Fibroblast of upper back skin (primary cell): ENCODE measurements at places on chromosomes 11 and 22.

- DNase-seq, result no peak
Observed at GRCh38 chr11:1480191-1480554, 6.4 kb downstream of the MOB2 start.

DNA sequence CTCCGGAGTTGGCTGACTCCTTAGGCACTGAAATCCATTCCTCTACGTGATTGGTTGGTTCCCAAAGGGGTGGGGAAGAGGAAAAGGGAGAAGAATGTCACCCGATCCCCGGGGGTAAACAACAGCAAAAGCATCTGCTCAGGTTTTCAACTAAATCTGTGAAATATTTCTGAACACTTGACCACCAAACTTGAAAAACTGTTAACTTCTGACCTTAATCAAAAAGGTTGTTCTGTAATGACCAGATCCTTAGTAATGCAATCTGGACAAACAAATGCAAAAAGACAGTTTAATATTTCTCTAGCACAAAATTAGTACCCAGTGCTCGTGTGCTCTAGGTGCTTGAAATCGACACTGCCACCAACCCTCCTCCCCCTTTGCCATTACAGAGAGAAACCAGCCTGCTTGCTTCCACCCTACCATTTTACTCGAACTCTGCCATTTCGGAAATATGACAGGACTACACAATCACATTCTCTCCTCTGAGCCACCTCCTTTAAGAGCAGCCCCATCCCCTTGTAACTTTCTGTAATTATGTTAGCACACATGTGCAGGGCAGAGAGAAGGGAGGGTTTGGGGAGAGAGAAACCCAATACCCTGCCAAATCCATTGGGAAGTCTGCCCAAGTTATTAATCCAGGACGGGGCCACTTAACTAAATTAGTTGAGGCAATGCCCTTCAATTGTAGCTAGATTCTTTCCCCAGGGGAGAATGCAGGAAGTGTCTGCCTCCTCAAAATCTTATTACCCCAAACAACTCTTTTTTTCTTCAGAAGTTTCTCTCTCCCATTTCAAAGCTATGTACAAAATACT is 113.8 kb downstream of the RBFOX2 start:
- peak; percentile 90 for DNase-seq

- peak; percentile 8 for DNase-seq
Observed at GRCh38 chr11:10541561-10541930, 559 bp upstream of the RNF141 start.

GRCh38 chr11:101516546-101516945 is 67.3 kb downstream of the TRPC6 start:
- no peak for DNase-seq

- no peak for DNase-seq
Observed at GRCh38 chr11:75480185-75481175, 45.3 kb downstream of the GDPD5 start.

DNA sequence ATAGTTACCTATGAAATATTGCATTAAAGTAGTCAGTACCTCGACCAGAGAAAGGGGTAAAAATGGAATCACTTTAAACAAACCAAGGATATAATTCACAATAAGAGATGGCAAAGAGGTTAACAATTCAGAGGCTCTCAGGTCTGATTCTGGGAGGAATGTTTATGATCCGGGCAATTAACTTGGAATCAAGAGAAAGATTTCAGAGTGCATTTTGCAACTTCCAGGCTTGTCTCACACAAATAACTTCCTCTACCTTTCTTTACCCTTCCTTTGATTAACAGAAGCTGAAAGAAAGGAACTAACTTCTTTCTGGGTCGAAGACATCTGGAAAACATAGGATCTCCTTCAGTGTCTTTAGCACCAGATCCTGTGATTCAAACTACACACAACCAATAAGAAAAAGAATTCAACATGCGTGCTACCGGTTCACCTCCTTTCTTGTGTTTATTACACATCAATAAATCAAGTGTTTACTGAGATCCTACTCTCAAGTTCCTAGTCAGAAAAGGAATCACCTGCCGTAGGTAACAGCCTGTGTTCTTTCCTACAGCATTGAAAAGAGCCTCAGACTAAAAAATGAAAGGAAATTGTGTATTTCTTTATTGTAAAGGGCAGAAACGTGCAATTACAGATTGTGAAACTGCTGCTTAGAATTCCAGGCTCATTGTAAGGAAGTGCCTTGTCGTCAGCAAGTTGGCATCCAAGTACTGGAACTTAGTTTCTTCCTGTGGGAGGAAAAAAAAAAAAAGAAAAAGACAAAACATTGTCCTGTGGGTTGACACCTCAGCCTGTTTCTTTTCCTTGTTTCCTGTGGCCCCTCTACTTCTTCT is 29.5 kb downstream of the CARD18 start:
- DNase-seq, result peak; percentile 45

- DNase-seq, result peak; percentile 41
Observed at GRCh38 chr11:109696191-109696897, 274.4 kb downstream of the C11orf87 start.

GRCh38 chr11:126473269-126473668 is 117.8 kb downstream of the ST3GAL4 start:
- DNase-seq, result no peak

DNA sequence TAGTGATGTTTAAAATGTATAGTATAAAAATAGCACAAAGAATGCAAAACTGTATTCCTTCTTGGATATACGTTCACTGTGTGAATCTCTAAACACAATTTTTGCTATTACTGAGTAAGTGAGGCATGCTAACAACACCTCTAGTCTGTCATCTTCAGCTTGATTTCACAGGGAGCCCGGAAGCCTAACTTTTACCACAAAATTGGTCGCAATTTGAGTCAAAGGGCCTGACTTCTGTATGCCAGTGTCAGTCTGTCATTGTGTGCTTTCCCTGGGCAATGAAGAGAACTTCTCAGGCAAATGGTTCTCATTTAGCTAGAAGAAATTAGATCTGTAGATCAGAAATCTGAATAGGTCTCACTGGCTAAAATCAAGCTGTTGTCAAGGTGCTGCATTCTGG is 1059.5 kb downstream of the FAM181B start:
- DNase-seq, result no peak

GRCh38 chr11:14669958-14670357 is 26.4 kb downstream of the PDE3B start:
- DNase-seq, result no peak

GRCh38 chr11:41497974-41498373 is 38.5 kb upstream of the LRRC4C start:
- DNase-seq, result peak; percentile 79

- no peak for DNase-seq
Observed at GRCh38 chr11:131851964-131852755, 481.7 kb downstream of the NTM start.

- peak; percentile 16 for DNase-seq
Observed at GRCh38 chr22:43159484-43160178, 8.3 kb downstream of the TSPO start.

DNA sequence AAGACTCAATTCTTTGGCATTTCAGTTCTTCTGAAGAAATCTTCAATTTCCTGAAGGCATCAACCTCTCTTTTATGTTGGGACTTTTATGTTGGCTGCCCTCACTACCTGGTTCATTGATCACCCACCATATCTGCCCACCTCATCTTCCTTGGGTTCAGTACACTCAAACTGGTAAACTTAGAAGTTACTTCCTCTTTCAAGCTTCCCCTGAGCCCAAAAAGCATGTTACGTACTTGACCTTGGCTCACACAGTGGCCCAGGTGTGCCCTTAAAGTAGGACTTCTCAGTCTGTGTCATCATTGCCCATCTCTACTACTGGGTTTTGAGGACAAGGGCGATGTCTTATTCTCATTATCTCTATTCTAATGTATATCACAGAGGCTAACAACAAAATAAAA is 86.1 kb downstream of the GRIA4 start:
- DNase-seq, result no peak

GRCh38 chr22:28009272-28009827 is 90.3 kb upstream of the PITPNB start:
- DNase-seq, result peak; percentile 93

GRCh38 chr22:48397531-48398180 is 1430.0 kb downstream of the BRD1 start:
- no peak for DNase-seq

DNA sequence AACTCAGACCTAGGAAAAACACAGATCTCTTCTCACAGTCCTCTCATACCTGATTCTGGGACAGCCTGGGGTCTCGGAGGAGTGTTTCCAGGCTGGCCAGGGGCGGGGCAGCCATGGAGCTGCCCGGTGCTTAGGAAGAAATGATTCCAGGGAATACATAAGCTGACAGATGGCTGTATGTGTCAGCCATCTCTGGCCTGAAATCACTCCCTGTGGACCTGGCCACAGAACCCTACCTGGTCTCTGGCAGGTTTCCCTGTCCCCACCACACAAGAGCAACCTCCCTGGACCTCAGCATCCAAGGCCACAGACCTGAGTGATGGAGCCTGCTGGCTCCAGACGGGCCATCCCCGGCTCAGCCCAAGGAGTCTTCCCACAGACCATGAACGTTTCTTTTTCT is 10.0 kb downstream of the GGA1 start:
- DNase-seq, result no peak

GRCh38 chr22:35622191-35622913 is 5.2 kb upstream of the MB start:
- DNase-seq, result no peak

DNA sequence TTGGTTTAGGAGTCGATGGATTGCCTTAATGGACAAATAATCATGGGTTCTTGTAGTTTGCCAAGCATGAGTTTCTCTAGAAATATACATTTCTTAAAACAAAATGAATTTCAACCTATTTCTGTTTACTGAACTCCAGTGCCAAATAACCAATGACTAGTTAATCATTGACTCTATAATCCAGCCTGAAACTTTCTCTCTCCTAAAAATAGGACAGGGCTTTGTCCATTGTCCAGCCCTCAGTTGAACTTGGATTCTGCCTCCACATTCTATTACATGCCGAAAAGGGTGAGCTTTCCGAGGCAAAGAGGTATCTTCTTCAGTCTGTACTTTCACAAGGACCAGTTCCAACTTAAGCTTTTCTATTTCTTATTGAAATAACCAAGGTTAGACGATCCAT is 23.2 kb upstream of the CAT start:
- no peak for DNase-seq

- no peak for DNase-seq
Observed at GRCh38 chr11:62372871-62373270, 35.6 kb downstream of the ASRGL1 start.

- no peak for DNase-seq
Observed at GRCh38 chr11:121996574-121996973, 119.4 kb downstream of the BLID start.

GRCh38 chr11:102955624-102956023 is at the start of gene MMP13:
MMP13 (minus strand) TSS chr11:102955732; CDS start chr11:102955705, 27 bp downstream.
- DNase-seq, result peak; percentile 28

GRCh38 chr11:75673977-75674582 is 5.2 kb upstream of the MAP6 start:
- DNase-seq, result peak; percentile 47

DNA sequence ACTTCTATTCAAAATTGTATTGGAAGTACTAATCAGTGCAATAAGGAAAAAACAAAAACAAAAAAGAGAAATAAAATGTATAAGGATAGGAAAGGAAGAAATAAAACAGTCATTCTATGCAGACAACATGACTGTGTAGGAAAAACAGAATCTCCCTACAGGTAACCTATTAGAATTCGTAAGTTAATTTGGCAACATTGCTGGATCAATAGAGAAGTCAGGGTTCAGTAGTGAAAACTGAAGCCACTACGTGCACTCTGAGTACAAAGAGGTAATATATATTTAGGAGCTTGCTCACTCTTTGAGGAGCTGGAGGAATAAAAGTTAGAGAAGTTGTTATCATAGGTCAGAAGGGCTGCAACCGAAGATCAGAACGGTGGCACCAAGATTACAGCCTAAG is 84.0 kb upstream of the BMAL1 start:
- DNase-seq, result no peak

DNA sequence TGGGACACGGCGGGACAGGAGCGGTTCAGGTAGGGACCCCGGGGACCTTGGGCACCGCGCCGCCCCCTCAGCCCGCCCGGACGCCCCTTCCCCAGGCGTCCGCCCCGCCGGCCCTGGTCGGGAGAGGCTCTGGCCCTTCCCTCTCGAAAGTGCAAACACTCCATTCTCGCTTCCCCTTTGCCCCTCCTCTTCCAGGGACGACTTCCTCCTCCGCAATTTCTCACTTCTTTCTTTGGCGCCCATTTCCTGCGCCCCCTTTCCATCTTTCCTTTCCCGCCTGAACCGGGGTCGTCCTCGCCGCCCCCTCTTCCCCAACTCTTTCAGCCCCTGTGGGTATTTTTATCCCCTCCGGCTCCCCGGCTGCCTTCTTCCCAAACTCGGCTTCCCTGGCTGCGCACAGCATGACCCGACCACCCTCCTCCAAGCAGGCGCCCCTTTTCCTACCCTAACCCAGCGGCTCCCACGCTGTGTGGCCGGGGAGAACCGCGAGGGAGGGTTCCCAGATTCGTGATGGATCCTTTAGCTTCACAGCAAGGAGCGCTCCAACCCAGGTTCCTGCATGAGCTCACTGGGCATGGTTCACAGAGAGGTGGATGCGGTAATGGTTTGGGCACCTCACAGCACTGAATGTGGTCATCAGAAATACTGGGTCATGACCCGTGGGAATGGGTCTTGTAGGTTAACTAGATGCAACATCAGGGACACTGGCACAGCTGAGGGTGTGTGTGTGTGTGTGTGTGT is 689 bp downstream of the RAB39A start:
- no peak for DNase-seq

DNA sequence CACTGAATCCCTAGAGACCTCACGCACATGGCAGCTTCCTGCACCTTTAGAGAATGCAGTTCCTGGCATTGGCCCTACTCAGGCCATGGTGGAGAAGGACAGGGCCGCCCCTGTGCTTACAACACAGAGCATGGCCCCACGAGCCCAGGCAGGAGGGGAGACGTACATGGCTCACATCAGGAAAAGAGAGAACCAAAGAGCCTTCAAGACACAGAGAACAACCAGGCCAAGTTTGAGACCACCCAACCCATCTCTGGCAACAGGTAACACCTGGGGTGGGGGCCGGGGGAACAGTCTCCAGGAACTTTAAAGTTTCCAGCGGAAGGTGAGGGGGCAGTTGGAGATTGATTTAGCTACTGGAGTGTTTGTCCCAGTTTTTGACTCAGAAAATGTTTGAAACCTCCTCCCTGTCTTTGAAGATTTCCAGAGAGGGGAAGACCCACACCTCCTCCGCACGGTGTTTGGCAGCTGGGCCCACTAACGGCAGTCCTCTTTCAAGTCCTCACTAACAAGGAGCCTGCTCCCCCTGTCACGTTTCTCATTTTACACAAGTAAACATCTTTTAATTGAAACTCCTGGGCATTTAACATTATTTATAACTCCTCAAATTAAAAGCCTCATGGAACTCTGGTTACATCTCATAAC is 1423.8 kb downstream of the TBC1D22A start:
- DNase-seq, result no peak
